Esophagus squamous epithelium (tissue), 5 donors: ENCODE measurements at places on chromosomes 13 and 19. TPM values are rescaled to one million over a fixed set of nuclear protein-coding genes. Genes with fewer than 3 reads are reported as not detected.

DNA sequence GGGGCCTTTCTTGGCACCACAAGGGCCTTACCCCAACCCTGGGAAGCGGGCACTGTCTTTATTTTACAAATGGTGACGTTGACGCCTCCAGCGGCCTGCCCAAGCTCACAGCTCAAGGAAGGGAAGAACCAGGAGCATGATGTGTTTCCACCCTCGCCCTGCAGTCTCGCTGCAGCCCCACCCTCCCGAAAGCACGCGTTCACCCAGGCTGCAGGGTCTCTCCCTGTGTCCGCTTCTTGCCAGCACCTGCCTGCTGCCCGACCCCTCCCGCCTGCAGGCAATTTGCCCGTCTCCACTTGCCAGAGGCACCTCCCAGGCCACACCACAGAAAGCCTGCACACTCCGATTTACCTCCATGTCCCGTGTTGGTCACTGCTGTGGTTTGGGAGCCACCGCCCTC lies 76.6 kb downstream of the SLC15A1 start:
- no peak for DNase-seq
- H3K27ac ChIP-seq: no peak overlapping the region
- H3K4me3 ChIP-seq: peak overlapping the region; percentile 27

The KLK4 gene
- total RNA-seq: not detected

The NOVA2 gene
- total RNA-seq: not detected

- H3K4me1 ChIP-seq: no peaks in the 10 kb centered on the region
- no peaks in the 10 kb centered on the region for H3K27me3 ChIP-seq
- H3K27ac ChIP-seq: no peak overlapping the region
These were observed 64.4 kb upstream of the ZNF43 start for GRCh38 chr19:21900401-21900800.

DNA sequence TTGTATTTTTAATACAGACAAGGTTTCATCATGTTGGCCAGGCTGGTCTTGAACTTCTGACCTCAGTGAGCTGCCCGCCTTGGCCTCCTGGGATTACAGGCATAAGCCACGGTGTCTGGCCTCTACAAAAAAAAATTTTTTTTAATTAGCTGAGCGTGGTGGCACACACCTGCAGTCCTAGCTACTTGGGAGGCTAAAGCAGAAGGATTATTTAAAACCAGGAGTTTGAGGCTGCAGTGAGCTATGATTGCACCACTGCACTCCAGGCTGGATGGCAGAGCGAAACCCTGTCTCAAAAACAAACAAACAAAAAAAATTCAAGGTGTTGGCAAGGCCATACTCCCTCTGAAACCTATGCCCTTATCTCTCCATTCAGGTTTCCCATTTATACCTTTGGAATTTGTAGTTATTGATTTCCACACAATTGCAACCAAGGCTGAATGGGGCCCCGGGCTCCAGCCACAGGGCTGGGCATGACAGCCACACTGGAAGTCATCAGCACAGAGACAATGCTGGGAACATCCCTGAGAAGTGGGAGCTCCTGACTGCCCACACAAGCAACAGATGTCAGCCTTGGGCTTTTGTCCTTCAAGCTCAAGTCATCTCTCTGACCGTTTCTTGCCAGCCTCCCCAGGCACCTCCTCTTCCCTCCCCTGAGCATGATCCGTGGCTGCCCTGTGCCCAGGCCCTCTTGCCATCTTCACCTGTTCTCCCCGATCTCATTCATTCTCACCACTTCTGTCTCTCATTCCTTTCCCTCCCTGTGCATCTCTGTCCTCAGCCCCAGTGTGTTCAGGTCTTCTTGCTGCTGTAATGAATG lies 27.2 kb upstream of the CALM3 start:
- no peaks in the 10 kb centered on the region for H3K27me3 ChIP-seq
- no peaks in the 10 kb centered on the region for H3K36me3 ChIP-seq
- H3K27ac ChIP-seq: no peak overlapping the region

The VSTM2B gene
- not detected for total RNA-seq

The PLA2G4C gene
- total RNA-seq: 0.61 TPM
